ENCODE measurements at places on chromosomes 12 and 14.

- DNase-seq, result peak; percentile 17
These were observed 711 bp downstream of the SBNO1 start for GRCh38 chr12:123363740-123364531.

DNA sequence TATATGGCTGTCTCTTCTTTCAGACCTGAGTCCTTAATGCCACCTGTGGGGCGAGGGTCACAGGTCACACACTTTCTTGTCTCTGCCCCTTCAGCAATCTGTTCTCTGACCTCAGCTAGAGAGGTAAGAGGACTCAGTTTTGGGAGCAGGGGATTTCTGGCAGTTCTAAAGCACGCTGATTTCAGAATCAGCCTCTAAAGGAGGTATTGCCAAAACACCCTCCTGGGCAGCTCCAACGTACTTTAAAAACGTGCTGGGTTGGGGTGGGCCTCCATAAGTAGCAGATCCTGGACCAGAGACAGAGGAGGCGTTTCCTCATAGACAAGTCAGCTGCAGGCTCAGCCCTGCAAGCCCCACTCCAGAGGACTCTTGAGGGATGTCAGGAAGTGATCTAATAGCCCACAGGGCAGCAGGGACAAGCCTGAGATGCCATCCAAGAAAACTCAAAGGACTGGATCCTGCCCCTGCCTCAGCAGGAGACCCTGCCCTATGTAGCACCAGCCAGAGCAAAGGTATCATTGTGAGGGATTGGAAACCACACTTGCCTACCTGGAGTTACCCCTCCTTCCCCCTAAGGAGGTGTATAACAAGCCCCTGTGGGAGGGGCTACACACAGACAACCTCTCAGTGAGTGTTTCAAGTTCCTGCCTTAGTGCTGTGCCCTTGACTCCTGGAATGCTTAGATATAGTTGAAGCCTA is 8.5 kb downstream of the CTDSP2 start:
- DNase-seq, result no peak

DNA sequence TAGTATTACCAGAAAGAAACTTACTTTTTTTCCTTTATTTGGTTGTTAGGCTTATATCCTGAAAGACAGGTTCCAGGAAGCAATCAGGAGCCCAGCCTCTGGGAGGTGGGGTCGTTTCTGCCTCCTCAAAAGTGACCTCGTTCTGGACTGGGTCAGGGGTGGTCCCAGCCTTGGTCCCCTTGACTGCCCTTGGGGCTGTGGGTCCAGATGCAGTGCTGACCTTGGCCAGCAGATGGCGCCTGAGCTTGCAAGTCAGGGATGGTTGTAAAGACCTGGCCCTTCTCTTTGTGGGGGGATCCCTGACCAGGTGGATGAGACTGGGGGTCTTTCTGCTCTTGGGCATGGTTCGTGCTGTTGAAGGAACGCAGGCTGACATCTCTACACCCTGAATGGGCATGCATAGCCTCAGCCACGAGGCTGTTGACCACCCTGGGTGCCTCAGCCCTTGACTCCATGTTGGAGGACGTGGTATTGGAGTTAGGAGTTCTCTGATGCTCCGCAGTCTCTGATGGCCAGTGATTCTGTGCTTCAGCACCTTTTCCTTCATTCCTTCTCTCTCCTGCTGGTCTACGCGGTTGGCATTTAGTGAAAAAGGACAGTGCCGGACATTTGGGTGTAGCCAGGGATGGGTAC is 62.4 kb downstream of the ADCK1 start:
- peak; percentile 32 for DNase-seq

DNA sequence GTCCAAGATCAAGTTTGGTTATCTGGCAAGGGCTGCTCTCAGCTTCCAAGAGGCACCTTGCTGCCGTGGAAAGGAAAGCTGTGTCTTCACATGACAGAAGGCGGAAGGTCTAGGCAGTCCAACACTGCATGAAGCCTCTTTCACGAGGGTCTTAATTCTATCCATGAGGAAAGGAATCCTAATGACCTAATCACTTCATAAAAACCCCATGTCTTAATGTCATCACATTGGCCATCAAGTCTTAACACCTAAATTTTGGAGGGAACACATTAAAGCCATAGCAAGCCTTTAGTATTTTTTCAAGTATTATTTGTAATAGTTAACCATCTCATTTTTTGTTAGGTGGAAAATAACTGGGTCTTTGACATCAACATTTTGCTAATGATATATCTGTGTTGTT is 858.3 kb downstream of the FLRT2 start:
- DNase-seq, result no peak
